ENCODE measurements at places on chromosomes 5 and 9. TPM values are rescaled to one million over a fixed set of nuclear protein-coding genes. Genes with fewer than 3 reads are reported as not detected.

PALM2AKAP2 gene
- total RNA-seq, result 2.4 TPM

ARL14EPL gene
- not detected for total RNA-seq

SLC6A7 gene
- not detected for total RNA-seq

TEK gene
- total RNA-seq, result not detected

- H3K36me3 ChIP-seq, result no peaks in the 10 kb centered on the region
- H3K27ac ChIP-seq, result no peak overlapping the region
- H3K4me1 ChIP-seq, result no peaks in the 10 kb centered on the region
- no peak for DNase-seq
- no peaks in the 10 kb centered on the region for H3K27me3 ChIP-seq
Observed at GRCh38 chr5:149044453-149045088, 18.3 kb downstream of the SH3TC2 start.

DNA sequence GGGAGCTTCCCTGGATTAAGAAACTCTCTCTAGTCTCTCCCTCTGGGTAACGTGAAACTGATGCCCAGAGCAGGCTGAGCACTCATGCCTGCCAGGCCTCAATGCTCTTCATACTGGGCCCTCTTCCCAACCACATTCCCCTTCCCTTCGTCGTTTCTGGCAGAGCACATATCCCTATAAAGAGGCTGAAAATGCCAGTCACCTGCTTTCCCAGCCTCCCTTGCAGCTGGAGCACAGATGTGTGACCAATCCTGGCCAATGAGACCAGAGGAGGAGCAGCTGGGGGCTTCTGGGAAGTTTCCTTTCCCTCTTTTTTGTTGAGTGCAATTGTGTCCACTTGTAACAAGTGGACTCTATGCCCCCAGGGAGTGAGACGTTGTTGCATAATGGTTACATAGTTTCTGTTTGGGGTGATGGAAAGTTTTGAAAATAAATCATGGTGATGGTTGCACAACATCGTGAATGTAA, 30.2 kb upstream of the SMIM23 start:
- H3K36me3 ChIP-seq, result no peaks in the 10 kb centered on the region
- H3K27me3 ChIP-seq, result peaks cover 6% of the 10 kb centered on the region
- H3K4me1 ChIP-seq, result peaks cover 9% of the 10 kb centered on the region
- H3K4me3 ChIP-seq, result no peak overlapping the region
- H3K27ac ChIP-seq, result no peak overlapping the region

- H3K4me3 ChIP-seq, result no peak overlapping the region
- H3K36me3 ChIP-seq, result no peaks in the 10 kb centered on the region
- no peak for DNase-seq
- H3K27ac ChIP-seq, result no peak overlapping the region
- no peaks in the 10 kb centered on the region for H3K4me1 ChIP-seq
Observed at GRCh38 chr5:60256546-60256945, 363.0 kb upstream of the PDE4D start.

GRCh38 chr9:112505607-112506006, 19.0 kb downstream of the KIAA1958 start:
- no peaks in the 10 kb centered on the region for H3K27me3 ChIP-seq
- H3K4me1 ChIP-seq, result no peaks in the 10 kb centered on the region
- no peak overlapping the region for H3K4me3 ChIP-seq
- no peak overlapping the region for H3K27ac ChIP-seq

DNA sequence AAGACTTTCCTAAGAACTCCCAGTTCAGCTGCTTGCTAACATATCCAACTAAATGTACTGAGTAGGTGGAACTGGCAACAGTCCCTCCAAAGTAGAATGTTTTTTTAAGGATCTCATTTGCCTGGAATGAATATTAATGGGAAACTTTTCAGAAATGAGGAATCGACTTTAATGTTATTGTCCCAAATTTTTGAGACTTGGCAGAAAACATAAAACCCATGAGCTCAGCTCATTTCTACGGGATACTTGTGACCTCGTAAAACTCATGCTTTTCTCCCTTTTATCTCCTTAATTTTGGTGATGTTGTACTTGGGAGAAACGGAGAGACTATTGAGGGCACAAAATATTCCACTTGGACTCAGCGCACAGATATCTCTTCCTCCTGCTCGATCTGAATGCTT, 296.8 kb downstream of the EBF1 start:
- no peaks in the 10 kb centered on the region for H3K4me1 ChIP-seq
- no peak overlapping the region for H3K4me3 ChIP-seq
- no peak for DNase-seq
- H3K27ac ChIP-seq, result no peak overlapping the region
- no peaks in the 10 kb centered on the region for H3K36me3 ChIP-seq

DNA sequence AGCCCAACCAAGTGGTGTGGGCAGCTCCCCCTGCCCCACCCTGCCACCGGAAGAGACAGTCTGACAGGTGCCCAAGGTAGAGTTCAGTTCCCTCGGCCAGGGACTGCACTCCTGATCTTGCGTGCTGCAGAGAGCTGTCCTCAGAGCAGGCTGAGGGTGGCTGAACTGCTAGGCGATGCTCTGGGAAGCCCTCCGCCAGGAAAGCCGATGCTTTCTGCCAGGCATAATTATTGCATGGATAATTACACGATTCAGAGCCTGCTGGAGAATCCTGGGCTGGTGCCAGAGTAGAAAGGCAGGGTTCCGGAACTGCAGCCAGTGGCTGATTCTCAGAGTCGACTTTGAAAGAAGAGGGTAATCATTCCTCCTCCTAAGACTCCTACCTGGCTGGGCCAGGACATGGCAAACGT, 19.3 kb downstream of the KCNIP1 start:
- no peaks in the 10 kb centered on the region for H3K36me3 ChIP-seq
- no peaks in the 10 kb centered on the region for H3K4me1 ChIP-seq
- H3K27ac ChIP-seq, result no peak overlapping the region
- peaks cover 14% of the 10 kb centered on the region for H3K27me3 ChIP-seq

- DNase-seq, result no peak
- no peaks in the 10 kb centered on the region for H3K4me1 ChIP-seq
- H3K27me3 ChIP-seq, result no peaks in the 10 kb centered on the region
- no peak overlapping the region for H3K27ac ChIP-seq
- H3K4me3 ChIP-seq, result no peak overlapping the region
Observed at GRCh38 chr5:92676215-92677165, 904.5 kb downstream of the NR2F1-AS1 start.

GRCh38 chr5:179311091-179311470, 34.2 kb downstream of the ADAMTS2 start:
- no peaks in the 10 kb centered on the region for H3K36me3 ChIP-seq
- DNase-seq, result no peak
- H3K27me3 ChIP-seq, result peaks cover 2% of the 10 kb centered on the region
- H3K4me1 ChIP-seq, result no peaks in the 10 kb centered on the region
- H3K4me3 ChIP-seq, result no peak overlapping the region
- H3K27ac ChIP-seq, result no peak overlapping the region
